Uterus (tissue), 4 donors: ENCODE measurements at places on chromosomes 12 and 14. TPM values are rescaled to one million over a fixed set of nuclear protein-coding genes. Genes with fewer than 3 reads are reported as not detected.
A peak's percentile ranks its signal among the peaks of the same experiment; 100 is the strongest.

TPH2 gene
- not detected for total RNA-seq

SPTB gene
- 1.0 TPM for total RNA-seq

DNA sequence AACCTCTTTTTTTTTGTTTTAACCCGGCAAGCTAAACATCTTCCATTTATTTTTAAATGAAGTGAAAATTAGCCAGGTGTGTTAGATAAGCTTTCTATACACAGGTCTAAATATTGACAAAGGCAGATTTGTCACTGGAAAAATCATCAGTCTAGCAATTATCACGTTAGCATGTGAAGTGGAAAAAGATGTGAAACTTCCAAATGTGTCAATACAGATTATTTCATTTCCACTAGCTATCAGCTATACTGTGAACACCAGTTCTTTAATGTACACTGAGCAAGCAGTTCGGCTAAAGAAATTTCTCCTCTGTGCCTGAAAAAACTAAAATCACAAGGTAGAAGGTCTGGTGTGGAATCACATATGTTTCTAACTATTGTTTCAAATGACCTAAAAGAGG is 96.6 kb upstream of the G2E3 start:
- H3K4me3 ChIP-seq: no peak overlapping the region
- no peak overlapping the region for H3K27ac ChIP-seq
- no peak for DNase-seq
- no peaks in the 10 kb centered on the region for H3K36me3 ChIP-seq

DNA sequence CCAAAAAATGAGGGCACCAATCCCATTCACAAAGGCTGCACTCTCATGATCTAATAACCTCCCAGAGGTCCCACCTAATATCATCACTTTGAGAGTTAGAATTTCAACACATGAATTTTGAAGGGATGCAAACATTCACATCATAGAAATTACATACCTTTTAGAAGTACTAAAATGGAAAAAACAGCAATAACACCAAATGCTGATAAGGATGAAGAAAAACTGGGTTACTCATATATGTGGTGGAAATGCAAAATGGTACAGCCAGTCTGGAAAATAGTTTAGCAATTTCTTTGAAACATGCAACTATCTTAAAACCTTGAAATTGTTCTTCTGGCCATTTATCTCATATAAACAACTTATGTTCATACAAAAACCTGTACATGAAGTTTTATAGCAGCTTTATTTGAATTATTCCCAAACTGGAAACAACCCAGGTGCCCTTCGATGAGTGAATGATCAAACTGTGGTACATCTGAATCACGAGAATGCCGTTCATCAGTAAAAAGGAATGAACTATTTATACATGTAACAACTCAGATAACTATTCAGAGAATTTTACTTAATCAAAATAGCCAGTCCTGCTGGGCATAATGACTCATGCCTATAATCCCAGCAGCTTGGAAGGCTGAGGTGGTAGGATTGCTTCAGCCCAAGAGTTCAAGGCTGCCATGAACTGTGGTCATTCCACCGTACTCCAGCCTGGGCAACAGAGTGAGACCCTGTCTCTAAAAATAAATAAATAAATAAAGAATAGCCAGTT is 109.4 kb upstream of the SSTR1 start:
- no peaks in the 10 kb centered on the region for H3K27me3 ChIP-seq
- H3K4me3 ChIP-seq: no peak overlapping the region
- H3K4me1 ChIP-seq: no peaks in the 10 kb centered on the region
- DNase-seq: no peak
- H3K27ac ChIP-seq: no peak overlapping the region
- no peaks in the 10 kb centered on the region for H3K36me3 ChIP-seq

DNA sequence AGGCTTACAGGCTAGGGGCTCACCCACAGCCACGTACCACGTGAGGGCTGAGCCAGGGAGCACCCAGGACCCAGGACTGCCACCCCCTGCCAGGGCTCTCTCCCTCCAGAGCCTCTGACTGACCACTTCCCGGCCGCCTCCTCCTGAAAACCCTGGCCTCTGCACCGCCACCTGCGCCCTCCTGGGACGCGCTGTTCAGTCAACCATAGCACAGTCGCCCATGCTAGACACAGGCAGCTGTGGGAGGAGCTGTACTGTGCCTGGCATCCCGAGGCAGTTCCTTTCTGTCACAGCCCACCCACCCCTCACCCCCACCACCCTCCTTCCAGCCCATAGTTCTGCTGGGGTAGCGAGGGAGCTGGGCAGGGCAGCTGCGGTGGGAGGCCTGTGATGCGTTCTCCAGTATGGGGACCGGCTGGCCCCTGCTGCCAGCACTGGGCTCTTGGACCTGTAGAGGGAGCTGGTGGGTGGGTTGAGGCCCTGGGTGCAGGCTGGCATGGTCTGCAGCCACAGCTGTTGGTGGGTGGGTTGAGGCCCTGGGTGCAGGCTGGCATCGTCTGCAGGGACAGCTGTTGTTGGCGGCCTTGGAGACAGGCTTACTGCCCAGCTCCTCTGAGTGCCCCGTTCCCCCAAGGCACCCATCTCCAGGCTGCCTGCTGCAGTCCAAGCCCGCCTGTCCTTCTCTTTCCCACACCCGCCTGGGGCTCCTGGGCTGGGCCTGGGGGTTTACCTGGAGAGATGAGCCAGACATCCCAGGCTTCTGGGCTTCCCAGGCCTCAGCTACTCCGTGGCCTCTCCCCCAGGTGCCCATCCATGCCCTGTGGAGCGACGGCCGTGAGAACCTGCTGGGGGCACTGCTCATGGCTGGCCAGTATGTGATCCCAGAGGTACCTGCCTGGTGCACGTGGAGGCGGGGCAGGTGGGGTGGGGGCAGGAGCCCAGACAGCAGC is 11.5 kb downstream of the ASPG start:
- DNase-seq: no peak
- H3K4me1 ChIP-seq: no peaks in the 10 kb centered on the region
- no peaks in the 10 kb centered on the region for H3K36me3 ChIP-seq

GRCh38 chr12:45648070-45648469 is 81.4 kb upstream of the ARID2 start:
- no peaks in the 10 kb centered on the region for H3K4me1 ChIP-seq
- H3K27me3 ChIP-seq: no peaks in the 10 kb centered on the region
- no peak overlapping the region for H3K4me3 ChIP-seq
- no peak for DNase-seq

DNA sequence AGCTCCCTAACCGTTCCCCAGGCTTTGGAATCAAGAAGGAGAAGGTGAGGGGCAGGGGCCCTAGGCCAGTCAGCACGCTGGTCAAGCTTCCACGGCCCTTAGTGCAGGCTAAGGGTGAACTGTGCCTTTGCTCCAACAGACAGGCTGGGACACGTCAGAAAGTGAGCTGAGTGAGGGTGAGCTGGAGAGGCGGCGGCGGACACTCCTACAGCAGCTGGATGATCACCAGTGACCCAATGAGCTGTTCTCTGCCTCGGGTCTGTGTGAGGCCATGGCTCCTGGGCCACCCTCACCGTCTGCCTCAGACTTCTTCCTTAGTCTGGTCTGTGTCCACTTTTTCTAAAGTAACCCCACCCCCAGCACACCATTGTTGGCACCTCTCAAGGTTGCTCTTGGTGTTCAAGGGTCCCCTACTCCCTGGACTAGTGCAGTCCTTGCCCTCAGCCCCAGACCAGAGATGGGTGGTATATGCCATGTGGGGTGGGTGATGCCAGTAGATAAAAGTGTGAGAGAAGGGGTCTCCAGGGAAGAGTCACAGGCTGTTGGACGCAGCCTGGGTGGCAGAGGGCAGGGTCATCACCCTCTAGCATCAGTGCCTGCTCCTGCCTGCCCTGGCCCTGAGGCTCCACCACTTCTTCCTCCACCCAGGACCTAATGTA is 20.7 kb downstream of the PRPF40B start:
- no peaks in the 10 kb centered on the region for H3K36me3 ChIP-seq
- H3K27ac ChIP-seq: peak overlapping the region; percentile 39
- H3K4me1 ChIP-seq: no peaks in the 10 kb centered on the region

DNA sequence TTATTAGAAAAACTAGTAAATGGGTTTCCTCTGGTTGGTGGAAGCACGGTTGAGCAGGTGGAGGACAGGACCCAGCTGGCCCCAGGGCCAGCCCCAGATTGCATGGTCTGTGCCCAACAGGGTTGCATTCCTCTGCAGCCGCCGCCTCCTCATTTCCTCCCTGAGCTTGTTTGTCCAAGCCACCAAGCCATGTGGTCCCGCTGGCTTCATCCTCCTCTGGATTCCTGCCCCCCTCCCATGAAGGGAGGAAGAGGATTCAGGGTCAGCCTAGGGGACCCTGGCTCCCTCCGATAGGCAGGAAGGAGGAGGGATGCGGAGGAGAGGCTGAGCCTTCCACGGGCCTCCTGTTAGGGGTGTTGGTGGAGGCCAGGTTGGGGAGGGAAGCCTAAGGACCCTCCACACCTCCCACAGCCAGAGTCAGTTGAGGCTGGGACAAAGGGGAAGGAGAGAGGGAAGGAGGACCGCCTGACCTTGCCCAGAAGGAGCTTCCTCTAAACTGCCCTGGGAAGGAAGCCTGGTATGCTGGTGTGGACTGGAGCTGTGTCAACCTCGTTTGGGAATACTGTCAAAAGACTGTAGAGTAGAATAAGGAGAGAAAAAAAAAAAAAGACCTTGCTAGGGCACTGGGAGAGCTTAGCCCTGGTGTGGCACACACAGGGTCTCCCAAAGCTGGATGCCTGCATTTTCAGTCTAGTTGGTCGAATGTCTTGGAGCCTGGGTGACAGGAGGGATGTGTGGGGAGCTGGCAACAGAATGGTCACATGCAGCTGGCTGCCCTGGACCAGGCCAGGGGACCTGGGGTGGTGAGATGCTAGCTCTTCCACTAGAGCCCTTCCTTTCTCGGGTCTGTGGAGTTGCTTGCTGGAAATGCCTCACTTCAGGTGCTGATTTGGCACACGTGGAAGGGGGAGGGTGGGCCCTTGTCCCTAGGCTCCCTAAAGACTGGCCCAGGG is 42.4 kb downstream of the PLEKHG3 start:
- no peaks in the 10 kb centered on the region for H3K4me1 ChIP-seq
- no peaks in the 10 kb centered on the region for H3K36me3 ChIP-seq
- DNase-seq: no peak
- no peaks in the 10 kb centered on the region for H3K27me3 ChIP-seq
- H3K4me3 ChIP-seq: no peak overlapping the region

TAS2R10 gene
- total RNA-seq: not detected

GRCh38 chr12:234891-235415 is 21.0 kb upstream of the SLC6A12 start:
- H3K4me3 ChIP-seq: no peak overlapping the region
- H3K27me3 ChIP-seq: no peaks in the 10 kb centered on the region
- DNase-seq: no peak
- H3K27ac ChIP-seq: no peak overlapping the region
- no peaks in the 10 kb centered on the region for H3K36me3 ChIP-seq

- no peaks in the 10 kb centered on the region for H3K27me3 ChIP-seq
- no peak overlapping the region for H3K4me3 ChIP-seq
- no peak for DNase-seq
These were observed 229.1 kb downstream of the KCNC2 start for GRCh38 chr12:74980510-74980909.

ST8SIA1 gene
- total RNA-seq: 7.8 TPM

TIMM9 gene
- total RNA-seq: 24.1 TPM

- no peaks in the 10 kb centered on the region for H3K27me3 ChIP-seq
- no peak overlapping the region for H3K27ac ChIP-seq
- no peak overlapping the region for H3K4me3 ChIP-seq
- no peak for DNase-seq
- no peaks in the 10 kb centered on the region for H3K36me3 ChIP-seq
These were observed 183.9 kb upstream of the PWP1 start for GRCh38 chr12:107501681-107502080.

GRCh38 chr14:45947830-45948229 is 694.8 kb upstream of the MIS18BP1 start:
- H3K36me3 ChIP-seq: no peaks in the 10 kb centered on the region
- H3K27me3 ChIP-seq: no peaks in the 10 kb centered on the region
- no peaks in the 10 kb centered on the region for H3K4me1 ChIP-seq
- H3K4me3 ChIP-seq: no peak overlapping the region

DNA sequence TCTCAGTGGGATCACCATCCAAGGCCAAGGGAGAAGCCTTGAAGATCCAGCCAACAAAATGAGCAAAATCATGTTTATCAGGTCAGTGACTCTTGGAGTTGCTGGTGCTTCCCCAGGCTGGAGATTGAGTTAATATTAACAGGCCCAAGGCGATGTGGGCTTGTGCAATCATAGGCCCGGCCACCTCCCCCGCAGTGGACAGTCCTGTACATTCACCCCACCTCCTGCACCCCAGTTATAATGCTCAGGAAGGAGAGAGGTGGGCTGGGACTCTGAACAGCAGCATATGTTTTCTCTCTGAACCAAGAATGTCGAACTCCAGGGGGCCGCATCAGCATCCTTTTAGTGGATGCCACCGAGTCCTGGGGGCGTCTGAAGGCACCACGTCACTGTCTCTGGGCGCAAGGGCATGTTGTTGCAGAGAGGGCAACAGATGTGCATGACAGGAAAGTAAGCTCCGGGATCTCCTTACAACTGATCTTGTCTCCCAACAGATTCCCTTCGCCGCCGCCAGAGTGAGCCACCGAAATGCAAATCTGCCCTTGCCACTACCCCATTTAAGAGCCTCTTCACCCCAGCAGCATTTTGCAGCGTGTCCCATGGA is 32.2 kb upstream of the SERPINA6 start:
- no peak overlapping the region for H3K4me3 ChIP-seq
- no peak for DNase-seq
- H3K27ac ChIP-seq: no peak overlapping the region
- H3K36me3 ChIP-seq: no peaks in the 10 kb centered on the region
